ENCODE measurements at places on chromosomes 3 and 15.

- no peak for DNase-seq
Measured at GRCh38 chr3:194632226-194632808, 902 bp downstream of the TMEM44 start.

- no peak for DNase-seq
Measured at GRCh38 chr3:74129056-74129455, 485.4 kb downstream of the CNTN3 start.

- peak; percentile 77 for DNase-seq
Measured at GRCh38 chr15:68553994-68554720, 24.6 kb upstream of the CORO2B start.

GRCh38 chr3:33119891-33120290 lies 6.1 kb downstream of the CRTAP start:
- no peak for DNase-seq

DNA sequence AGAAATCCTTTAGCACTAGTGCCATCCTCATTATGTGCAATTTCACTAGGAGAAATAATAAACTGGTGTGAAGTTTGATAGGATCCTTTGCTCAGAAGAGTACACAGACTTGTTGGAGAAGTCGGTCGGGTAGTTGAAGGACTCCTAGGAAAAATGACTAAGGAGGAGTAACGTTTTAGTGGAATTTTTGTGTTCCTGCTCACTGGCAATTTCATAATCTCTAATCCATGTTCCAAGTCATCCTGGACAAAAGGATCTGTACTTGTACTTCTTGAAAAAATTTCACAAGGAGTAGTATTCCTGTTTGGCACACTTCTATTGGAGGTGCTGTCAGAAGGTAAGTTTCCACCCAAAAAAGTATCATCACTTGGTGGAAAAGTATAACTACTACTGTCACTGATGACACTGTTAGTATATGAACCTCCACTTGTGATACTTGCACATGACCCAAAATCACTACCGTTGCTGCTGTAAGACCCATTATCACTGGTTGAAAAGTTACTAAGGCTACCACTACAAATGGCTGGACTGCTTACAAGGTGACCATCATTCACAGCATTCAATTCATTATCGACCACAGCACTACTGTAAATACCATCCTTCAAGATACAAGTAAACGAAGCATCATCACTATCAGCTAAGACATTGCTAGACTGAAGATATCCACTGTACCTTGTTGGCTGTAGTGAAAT lies 77.4 kb downstream of the NEDD4 start:
- DNase-seq: no peak

GRCh38 chr3:153349108-153349499 lies 187.1 kb downstream of the RAP2B start:
- DNase-seq: no peak

- DNase-seq: no peak
Measured at GRCh38 chr3:157285966-157286365, 126.0 kb upstream of the CCNL1 start.

DNA sequence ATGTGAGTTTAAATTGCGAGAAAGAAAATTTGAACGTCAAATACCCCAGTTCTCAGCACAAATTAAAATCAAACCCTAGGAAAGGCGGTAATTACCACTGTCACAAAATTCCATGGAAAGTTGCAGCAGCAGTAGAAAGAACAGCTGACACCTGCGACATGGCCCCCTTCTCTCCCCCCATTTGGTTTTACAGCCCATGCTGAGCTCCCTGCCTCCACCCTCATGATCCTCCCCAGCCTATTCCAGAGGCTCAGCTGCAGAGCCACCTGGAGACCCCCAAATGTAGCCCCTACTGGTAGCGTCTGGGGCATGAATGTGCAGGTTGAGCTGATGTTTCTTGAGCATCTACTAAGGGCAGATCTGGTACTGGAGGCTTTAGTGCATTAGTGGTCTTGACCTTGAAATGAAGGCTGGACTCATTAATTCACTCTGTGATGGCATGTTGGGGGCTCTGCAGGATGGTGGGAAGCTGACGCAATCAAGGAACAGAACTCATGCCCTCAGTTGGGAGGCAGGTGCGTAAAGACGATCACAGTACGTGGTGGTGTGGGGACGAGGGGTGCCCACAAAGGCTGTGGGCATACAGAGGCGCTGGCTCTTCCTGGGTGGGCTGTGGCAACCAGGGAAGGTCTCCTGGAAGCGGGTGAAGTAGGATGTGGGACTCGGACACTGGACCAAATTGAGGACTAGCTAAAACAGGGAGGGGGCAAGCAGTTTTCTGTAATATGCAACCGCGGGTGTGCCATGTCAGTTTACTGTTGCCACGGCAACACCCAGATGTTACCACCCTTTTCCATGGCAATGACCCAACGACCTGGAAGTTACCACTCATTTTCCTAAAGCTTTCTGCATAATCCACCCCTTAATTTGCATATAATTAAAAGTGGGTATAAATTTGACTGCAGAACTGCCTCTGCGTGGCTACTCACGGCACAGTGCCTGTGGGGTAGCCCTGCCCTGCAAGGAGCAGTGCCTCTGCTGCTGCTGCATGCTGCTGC lies 39.8 kb downstream of the PRKCD start:
- DNase-seq: no peak

DNA sequence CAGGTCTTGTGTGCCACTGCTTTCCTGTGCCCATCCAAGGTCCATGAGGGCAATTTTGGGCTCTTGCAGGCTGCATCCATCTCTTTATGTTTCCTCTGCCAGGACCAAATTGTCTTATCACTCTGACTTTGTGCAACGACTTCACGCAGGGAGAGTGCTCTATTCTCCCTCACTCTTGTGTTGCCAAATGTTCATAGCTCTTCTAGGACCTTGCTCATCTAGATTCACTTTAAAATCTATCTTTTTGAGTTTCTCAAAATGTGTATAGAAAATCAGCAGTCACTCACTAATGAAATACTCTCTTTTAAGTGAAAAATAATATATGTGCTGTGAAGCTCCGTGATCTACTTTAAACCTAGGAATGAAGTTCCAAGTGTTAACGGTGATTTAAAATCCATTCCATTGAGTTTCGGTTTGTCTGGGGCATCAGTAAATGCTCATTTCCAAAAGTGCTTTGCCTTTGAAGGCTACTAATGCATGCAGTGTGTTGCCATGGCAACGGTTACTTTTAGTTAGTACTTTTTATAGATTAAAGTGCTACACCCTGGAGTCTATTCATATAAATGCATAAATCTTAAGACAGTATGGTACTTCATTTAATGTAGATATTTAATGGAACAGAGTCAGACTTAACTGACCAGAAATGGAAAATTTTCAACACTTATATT lies 46.6 kb upstream of the GOLGA8J start:
- DNase-seq: no peak

DNA sequence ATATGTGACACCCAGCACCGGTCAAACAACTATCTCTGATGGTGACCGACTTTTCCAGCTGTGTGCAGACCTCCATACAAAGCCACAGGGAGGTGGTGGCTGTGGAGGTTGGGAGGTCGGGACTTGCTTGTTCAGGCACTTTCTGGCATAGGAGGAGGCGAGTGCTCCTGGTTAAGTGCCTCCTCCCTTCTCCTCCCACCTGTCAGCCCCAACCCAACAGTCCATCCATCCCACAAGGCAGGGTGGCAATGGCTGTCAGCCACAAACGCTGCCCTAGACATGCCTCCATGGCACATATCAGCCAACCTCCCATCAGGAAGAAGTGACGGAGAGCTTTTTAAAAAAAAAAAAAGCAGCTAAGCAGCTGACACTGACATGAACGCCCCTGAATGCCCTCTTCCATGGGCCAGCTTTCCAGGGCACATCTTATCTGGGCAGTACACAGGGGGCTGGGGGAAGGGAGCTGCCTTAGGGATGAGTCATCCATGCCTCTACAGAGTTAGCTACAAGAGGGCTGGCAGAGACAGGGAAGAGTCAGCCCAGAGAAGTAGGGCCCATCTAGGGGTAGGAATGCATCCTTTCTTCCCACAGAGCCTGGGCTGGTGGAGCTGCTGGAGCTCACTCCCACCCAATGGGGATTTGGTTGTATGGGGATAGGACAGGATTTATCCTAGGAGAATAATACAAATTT lies 41.2 kb downstream of the CCDC12 start:
- DNase-seq: peak; percentile 87

DNA sequence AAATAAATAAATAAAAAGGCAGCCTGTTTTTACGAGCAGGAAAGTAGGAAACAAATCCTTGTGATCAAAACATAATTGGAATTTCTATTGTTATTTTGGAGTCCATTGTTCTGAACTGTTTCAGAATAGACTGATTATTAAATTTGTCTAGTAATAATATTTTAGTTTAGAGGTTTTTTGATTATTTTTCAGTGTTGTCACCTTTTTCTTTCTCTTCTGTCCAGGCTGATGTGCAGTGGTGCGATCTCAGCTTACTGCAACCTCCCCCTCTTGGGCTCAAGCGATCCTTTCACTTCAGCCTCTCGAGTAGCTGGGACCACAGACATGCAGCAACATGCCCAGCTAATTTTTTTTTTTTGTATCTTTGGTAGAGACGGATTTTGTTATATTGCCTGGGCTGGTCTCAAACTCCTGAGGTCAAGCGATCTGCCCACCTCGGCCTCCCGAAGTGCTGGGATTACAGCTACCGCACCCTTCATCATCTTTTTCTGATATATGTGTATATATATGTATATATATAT lies 38.0 kb downstream of the KAT2B start:
- DNase-seq: no peak

DNA sequence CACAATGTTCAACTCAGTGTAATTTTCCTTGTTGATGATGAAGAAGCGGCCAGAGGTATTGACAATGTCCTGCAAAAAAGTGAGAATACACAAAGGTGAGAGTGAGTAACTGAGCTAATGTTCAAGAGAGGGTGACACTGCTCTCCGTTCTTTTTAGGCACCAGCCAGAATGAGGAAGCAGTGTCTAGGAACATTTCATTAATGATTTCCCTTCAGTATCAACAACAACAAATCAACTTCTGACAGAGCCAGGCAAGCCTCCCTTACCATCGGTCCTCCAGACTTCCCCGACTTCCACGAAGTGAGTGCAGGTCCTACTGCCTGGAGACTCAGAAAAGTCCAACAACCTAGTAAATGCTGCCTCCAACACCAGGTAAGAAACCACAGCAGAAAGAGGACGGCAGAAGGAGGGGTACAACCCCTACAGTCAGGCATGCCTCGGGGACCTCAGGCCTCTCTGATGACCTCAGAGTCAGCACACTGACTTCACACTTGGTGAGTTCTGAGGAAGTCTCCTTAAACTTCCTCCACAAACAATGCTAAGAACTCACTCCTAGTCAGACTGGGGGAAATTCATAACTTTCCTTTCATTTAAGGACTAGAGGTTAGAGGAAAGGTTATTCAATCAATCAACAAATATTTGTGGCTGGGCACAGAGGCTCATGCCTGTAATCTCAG lies 62.7 kb downstream of the NPTN start:
- no peak for DNase-seq

DNA sequence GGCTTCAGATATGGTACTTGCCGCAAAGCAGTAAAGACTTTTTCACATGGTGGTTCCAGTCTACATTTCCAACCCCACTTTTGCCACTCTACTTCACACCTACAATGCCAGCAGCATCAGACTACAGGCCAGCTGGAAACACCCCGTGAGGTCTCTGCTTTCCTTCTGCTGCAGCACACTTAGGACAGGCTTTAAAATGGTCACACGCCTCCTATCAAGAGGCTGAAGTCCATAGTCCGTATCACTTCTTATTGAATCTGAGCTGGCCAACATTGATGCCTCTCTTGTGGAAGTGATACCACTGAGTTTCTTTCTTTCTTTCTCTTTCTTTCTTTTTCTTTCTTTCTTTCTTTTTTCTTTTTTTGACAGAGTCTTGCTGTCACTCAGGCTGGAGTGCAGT lies 59.8 kb downstream of the ZNF860 start:
- DNase-seq: no peak

- no peak for DNase-seq
Measured at GRCh38 chr3:60829058-60829457, 422.2 kb downstream of the FHIT start.

DNA sequence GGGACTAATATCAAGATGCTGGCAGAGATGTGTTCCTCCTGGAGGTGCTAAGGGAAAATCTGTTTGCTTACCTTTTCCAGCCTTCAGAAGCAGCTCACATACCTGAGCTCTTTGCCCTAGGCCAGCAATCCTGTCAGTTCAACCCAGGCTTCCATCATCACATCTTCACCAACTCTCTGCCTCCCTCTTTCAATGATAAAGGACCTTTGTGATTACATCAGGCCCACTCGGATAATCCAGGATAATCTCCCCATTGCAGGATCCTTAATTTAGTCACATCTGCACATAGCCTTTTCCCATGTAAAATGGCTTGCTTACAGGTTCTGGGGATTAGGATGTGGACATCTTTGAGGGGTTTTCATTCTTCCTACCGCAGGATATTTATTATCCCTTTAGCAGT lies 58.3 kb downstream of the NSUN3 start:
- no peak for DNase-seq

DNA sequence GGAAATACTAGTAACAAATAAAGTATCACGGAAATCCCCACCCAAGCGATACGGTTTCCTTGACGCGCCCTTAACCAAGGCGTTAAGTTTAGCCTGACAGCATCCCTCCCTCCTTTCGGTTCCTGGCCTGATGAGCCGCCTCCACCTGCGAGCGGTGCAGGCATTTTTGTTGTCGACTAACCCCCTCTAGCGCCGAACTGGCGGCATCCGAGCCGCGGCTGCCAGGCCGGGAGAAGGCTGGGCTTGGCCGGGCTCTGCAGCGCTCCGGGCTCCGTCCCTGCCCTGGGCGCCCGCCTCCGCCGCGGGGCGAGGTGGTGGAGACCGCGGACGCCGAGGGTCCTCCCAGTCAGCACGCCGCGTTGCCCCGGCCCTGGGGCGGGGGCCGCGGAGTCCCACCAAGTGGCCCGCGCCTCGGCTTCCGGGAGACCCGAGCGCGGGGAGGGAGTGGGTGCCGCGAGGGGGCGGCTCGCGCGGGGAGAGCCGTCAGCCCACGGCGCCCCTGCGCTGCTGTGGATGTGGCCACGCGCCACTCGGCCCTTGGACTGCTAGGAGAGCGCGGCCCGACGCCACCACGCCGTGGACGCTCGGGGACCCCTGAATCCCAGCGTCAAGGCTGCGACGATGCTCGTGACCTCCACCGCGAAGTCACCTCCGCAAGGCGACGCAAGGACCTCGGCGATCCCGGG lies 1.1 kb upstream of the EPHA6 start:
- DNase-seq: peak; percentile 0

DNA sequence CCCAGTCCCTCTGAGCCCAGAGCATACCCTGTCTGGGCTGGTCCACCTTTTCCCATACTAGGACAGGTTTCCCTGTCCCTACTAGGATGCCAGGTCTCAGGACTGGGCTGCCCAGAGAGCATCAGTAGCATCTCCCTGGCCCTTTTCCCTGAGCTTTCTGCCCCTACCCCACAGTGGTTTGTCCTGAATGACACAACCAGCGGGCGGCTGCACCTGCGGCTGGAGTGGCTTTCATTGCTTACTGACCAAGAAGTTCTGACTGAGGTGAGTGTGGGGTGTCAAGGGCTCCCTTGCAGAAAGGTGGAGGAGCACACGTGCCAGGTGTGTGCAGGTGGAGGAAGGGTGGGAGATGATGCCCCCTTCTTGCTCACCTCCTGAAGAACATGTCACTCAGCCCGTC lies 33.5 kb downstream of the ESYT3 start:
- DNase-seq: no peak

- no peak for DNase-seq
Measured at GRCh38 chr3:113058188-113058587, 67.4 kb downstream of the GTPBP8 start.

GRCh38 chr15:37143351-37143750 lies 43.0 kb upstream of the MEIS2 start:
- no peak for DNase-seq

- no peak for DNase-seq
Measured at GRCh38 chr3:25775936-25776335, 7.3 kb downstream of the NGLY1 start.

- no peak for DNase-seq
Measured at GRCh38 chr3:69791106-69791505, 51.8 kb downstream of the MITF start.
